ENCODE measurements at places on chromosomes 16 and 17. TPM values are rescaled to one million over a fixed set of nuclear protein-coding genes. Genes with fewer than 3 reads are reported as not detected.

- DNase-seq = no peak
Observed at GRCh38 chr16:24164416-24164815, 91.7 kb upstream of the CACNG3 start.

DNA sequence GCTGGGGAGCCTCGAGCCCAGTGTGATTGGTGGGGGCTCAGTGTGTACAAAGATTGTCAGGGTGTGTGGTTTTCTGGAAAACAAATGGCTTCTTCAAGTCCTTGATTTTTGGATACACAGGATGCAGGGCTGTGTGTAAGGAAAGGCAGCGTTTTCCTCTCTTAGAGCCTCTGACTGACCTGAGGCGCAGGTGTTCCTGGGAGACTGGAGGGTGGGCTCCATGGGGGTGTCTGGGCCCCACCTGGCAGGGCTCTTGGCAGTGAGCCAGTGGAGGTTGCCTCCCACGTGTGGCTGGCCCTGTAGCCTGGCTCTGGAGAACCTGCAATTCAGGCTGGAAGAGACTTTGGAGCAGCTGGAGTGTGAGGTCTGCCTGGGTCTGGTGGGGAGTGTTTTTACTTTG, 5.0 kb downstream of the FOXK2 start:
- DNase-seq = no peak

GRCh38 chr17:46962374-46962790, 16.7 kb downstream of the RPRML start:
- DNase-seq = no peak

DNA sequence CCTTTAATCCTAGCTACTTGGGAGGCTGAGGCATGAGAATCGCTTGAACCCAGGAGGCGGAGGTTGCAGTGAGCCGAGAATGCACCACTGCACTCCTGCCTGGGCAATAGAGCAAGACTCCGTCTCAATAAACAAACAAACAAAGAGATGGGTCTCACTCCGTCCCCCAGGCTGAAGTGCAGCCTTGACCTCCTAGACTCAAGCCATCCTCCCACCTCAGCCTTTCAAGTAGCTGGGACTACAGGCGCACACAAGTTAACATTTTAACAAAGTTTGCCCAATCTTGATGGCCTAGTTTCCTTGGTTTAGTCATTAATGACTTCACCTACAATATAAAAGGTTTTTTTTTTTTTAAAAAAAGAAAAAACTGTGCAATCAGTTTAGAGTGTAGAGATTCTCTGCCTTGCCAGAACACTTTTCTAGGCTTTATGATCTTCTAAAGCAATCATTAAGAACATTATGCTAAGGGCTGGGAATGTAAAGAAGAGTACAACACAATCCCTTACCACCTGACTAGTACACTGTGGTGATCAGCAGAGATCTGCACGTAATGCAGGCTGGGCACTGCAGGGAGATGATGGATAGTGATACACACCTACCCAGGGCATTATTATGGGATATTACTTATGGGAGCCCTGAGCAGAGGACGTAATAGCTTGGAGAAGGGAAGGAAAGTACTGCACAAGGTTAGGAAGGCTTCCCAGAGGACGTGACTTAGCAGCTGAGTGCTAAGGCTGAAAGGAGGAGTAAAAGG, 6.9 kb downstream of the GOT2 start:
- no peak for DNase-seq

Gene SLC16A6
- 4.8 TPM for total RNA-seq

Gene PLCD3
- 197 TPM for total RNA-seq

Data from HCT116 (cell line).